Stimulated activated CD4-positive, alpha-beta T cell treated with anti-CD3 and anti-CD28 coated beads, Interleukin-1b, Interleukin-23, amount 100 ng/mL, for 4 hours (primary cell): ENCODE measurements at places on chromosomes 7 and 10.

DNA sequence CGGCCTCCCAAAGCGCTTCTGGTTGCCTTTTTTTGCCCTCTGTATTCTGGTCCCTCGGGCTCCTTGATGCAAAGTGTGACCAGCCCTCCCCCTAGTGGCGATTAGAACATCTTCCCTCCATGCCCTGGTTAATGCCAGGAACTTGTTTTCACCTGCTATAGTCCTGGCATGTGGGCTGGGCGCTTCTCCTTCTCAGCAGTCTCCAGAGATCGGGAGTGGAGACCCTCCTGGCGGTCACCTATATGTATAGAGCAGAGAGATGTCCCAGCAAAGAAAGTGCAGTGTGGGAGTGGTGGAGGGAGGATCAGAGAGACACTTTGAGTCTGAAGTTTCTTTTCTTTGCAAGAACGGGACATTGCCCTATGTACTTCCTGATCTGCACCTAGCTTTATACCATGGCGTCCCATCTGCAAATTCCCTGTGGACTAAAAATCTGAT, 264.1 kb downstream of the OTUD1 start:
- DNase-seq = peak; percentile 25

DNA sequence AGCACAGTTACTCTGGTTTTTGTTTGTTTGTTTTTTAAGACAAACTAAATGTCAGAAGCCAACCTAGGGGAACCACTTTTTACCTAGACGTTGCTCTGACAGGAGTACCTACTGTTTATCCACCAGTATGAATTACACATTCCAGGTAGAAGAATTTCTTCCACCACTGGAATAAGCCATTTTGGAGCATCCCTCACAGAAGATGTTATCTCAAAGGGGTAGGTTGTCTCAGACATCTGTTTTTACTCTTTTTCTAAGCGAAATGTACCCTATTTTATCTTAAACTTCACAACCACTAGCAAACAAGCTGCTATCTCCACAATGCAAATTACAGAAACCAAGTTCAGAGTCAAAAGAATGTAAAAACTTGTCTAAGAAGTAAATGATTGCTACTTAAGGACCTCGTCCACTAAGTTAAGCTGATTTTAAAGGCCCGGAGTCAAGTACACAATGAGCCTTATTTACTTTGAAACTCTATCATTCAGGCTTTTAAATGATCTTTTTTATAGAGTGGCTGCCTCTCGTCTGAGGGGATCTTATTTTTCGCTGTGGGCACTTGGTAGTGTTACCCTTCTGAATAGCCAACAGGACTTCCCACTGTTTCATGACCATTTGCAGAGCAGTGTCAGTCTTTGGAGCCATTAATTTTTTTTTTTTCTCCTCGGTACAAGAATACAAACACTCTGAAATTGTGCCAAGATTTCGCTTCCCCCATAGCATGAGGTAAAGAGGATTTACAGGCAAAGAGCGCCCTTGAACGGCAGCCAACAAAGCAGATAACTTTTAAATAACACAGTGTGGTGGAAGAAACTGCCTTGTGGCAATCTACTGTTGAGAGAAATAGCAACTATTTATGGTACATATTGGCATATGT, 15.7 kb upstream of the ARMC3 start:
- DNase-seq = no peak

- no peak for DNase-seq
Measured at GRCh38 chr10:116138897-116139296, 134.1 kb downstream of the GFRA1 start.

DNA sequence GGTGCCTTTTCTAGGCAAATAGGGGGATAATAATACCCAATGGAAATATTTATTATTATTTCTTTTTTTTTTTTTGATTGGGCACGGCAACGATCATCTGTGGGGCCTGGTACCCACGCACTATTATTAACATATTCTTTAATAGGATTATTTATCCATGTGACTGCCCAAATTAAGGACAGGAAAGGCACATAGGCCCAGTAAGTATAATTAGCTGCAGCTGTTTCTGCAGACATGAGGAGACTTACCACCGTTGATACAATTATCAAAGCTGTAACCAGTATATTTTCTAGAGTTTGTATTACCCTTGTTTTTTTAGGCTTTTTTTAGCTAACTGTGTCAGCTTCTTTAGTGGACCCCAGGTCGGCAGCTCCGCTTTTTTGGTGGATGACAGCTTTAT, 25.2 kb upstream of the GUSB start:
- no peak for DNase-seq

- no peak for DNase-seq
Measured at GRCh38 chr10:122740640-122741039, 41.0 kb upstream of the C10orf120 start.

- no peak for DNase-seq
Measured at GRCh38 chr10:69869291-69869961, 67.7 kb downstream of the COL13A1 start.

DNA sequence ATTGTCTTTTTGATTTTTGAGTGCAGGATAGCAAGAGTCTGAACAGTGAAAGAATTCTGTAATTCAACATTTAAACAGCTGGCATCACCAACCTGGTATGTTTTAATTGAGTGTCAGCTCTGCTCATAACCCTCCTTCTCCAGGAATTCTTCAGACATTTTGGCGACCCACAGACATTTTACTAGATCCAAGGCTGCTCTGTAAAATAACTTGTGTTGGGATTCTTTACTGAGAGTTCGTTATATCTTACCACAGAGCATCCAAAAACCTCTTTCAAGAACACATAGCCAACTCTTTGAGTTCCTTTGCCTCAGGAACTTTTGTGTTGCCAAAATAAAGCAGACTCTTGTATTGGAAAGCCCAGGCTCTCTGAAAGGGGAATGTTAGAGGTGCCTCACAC, 27.7 kb upstream of the SORCS3 start:
- no peak for DNase-seq

DNA sequence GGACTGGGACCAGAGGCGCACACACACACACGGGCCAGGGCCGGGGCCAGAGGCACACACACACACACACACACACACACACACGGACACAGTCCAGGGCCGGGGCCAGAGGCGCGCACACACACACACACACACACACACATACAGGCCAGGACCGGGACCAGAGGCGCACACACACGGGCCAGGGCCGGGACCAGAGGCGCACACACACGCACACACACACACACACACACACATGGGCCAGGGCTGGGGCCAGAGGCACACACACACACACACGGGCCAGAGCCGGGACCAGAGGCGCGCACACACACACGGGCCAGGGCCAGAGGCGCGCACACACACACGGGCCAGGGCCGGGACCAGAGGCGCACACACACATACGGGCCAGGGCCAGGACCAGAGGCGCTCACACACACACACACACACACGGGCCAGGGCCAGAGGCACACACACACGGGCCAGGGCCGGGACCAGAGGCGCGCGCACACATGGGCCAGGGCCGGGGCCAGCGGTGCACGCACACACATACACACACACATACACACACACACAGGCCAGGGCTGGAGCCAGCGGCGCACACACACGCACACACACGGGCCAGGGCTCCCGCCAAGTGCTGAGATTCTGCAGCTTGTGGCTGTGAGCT, 268.8 kb downstream of the ELFN1 start:
- DNase-seq = no peak

GRCh38 chr10:121518333-121518732, 79.9 kb downstream of the FGFR2 start:
- DNase-seq = no peak

DNA sequence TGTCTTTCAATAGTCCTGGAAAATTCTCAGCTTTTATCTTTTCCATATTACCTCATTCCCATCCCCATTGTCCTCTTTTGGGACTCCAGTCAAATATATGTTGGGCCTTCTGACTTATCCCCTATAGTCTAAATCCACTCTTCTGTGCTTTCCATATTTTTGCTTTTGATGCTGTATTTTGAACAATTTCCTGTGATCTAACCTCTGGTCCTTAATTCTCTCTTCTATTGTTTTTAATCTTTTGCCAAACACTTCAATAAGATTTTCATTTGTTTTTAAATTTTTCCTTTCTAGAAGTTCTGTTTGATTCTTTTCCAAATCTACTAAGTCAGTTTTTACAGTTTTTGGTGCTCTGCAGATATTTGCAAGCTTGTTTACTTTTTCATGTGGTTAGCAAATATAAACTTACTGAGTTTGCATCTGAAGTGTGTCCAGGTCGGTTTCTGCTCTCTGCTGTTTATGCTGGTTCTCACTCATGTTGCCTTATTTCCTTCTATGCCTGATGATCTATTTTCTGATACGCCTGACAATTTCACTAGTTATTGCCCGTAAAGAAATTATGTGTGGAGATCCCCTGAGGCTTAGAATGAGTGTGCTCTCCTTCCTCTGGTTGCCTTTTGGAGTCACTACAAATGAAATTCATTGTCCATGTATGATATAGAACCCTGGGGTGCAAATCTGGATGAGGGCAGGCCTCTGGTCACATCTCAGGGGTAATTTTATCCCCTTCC, 110.4 kb downstream of the RBM20 start:
- DNase-seq = no peak

DNA sequence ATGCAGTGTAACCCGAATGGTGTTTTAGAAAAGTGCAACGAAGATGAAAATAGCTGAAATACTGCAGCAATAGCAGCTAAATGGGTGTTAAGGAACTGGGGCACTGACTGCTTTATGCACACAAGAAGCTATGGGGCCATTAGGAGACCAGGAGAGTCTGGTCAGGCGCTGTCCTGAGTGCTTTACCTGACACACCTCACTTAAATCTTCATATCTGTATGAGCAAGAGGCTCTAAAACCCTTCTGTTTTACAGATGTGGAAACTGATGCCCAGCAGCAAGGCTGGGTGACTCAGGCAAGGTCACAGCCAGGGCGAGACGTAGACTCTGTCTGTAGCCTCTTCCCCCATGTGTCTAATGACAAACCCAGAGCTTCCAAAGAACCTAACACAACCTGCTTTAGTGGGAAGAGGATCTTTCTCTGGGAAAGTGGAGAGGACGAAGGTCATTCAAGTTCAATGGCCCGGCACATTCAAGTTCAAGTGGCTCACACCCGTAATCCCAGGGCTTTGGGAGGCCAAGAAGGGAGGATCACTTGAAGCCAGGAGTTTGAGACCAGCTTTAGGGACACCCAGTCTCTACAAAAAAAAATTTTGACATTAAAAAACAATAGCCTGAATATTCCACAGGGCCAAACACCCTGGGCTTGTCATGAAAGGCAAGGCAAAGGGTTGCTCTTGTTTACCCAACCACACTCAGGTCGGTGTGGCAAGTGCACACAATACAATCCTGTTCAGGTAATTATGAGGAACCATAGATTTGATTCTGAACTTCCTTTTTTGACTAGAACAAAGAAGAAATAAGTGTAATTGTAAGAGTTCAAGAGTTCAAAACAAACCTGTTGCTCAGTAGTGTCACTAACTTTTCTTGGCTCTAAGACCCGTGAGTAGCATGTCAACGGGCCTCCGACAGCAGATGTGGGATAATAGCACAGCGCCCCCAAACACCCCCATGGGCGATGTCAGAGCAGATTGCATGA, 53.7 kb upstream of the KLF6 start:
- no peak for DNase-seq

DNA sequence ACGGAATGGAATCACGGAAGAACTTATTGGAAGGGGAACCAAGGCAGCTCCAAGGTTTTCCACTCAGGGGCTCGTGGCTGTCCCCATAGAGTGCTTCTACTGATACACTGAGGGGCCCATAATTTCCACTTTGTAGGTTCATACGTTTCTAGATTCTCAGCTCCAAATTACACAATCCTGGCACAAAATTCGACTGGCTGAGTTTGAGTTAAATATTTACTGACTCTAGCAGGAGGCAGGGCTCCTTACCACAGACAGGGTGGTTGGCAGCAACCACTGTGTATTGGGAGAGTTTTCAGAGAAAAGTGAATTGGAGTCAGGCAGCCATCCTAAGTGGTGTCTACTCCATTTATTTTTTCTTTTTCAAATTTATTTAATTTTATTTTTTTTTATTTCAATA, 55.4 kb upstream of the SEC61G start:
- DNase-seq = no peak

DNA sequence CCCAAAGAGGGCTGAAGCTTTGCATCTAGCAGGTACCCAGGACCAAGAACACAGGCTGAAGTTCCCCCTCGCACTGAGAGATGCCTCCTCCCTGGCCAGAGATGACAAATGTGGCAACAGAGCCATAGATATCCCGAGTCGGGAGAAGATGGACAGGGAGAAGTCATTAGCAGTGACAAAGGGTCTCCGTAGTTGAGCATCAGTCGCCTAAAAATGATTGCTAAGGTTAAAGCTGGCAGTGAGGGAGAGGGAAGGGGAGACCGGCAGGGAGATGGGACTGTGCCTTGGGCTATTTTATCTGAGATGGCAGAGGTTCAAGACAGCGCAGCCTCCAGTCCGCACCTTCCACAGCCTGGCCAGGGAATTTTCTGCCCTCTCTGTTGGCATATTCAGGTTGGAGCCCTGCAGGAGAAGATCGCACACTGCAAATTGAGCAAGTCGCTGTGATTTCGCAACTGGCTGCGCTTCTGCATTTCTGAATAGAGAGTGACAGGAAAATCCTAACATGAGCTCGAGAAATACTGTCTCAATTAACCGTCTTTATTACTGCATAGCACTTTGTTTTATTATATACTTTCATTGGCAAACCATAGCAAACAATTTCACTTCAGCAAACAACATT, 238.9 kb upstream of the GPR26 start:
- DNase-seq = no peak

DNA sequence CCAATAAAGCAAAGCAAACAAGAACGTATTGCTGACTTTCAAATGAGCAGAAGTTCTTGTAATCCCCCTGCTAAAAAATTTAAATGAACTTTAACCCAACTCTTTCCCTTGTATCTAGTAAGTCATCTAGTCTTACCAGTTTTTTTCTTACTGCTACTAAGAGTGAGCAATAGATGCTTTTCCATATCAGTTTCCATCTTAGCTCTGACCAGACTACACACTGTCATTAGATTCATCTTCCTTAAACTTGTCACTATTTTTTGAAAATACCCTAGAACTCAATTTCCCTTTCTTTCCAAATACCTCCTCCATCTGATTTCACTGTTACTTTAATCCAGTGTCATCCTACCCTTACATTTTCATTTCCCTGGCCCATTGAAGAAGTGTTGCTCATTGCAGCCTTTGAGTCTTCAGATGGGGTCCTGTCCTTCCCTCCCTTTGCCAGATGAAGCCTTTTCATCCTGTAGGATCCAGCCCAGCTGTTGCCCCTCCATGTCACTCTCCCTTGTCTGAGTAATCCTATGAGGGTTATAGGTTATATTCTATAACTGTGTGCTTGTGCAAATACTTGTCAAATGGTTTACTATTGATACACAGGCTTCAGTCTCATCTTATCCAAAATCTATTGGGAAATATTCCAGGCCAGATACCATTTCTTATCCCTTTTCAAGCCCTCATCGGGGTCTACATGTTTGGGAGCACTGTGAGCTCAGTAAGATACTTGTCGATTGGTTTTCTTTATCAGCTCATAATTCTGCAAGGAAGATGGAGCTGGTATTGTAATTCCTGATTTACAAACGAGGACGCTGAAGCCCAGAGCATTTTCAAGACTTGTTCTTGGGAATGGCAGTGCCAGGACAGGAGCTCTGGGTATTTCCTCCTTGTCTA, 51.5 kb upstream of the ITGB1 start:
- DNase-seq = no peak

DNA sequence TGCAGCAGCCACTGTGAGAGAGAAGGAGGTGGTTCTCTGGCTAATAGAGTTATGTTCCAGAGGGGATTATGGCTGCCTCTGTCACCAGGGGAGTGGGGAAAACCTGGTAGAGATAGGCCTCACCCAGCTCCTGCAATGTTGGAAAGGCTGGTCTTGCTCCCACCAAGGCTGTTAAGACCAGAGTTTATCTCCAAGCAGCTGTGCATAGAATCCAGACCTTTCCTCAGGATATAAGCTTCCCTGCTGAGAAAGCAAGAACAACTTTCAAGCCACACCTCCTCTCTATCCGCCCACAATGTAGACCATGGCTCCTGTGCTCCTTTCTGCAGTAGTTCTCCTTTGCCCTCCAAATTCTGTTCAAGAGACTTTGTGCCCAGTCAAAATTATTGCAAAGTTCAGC, 1375.4 kb downstream of the REEP3 start:
- no peak for DNase-seq
